Stimulated activated CD4-positive, alpha-beta T cell treated with anti-CD3 and anti-CD28 coated beads, TNF-alpha, amount 100 ng/mL, for 1 hour (primary cell): ENCODE measurements at places on chromosomes 13 and 19.

- no peak for DNase-seq
Measured at GRCh38 chr19:8877854-8878705, 45.9 kb downstream of the MBD3L1 start.

- DNase-seq, result no peak
Measured at GRCh38 chr13:77207943-77208342, 119.0 kb downstream of the MYCBP2 start.

DNA sequence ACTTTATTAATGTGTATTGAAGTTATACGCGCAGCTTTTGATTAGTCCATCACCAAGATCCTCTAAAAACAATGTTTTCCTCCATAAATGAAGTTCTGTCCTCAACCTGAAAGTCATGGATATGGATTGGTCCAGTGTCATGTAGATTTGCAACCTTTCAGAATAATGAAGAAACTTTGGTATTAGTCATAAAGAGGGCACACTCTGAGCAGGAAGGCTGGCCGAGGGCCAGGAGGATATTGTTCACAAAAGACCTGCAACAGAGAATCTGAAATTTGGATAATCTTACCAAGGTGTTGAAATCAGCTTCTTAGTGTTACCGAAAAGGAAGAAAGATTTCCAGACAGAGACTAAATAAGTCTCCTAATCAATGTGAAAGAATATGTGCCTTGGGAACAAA, 20.7 kb downstream of the CLDN10 start:
- DNase-seq, result no peak

- no peak for DNase-seq
Measured at GRCh38 chr19:18439025-18439909, 1.3 kb upstream of the ISYNA1 start.

DNA sequence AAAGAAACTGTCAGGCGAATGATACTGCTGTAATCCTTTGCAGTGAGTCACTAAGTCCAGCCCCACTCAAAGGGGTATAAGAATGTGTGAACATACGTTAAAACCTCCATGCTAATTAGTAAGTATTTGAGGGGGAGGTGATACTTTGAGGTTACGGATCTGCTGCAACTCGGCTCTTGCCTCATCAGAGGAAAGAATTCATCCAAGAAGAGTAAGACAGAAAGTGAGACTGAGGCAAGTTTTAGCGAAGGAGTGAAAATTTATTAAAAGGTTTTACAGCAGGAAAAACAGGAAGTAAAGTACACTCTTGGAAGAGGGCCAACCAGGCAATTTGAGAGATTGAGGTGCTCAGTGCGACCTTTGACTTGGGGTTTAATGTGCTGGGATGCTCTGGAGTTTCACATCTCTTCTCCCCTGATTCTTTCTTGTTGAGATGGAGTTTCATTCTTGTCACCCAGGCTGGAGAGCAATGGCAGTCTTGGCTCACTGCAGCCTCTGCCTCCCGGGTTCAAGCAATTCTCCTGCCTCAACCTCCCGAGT, 9.8 kb downstream of the CLEC4M start:
- no peak for DNase-seq

- DNase-seq, result no peak
Measured at GRCh38 chr13:98232456-98232855, 55.4 kb upstream of the RNF113B start.

GRCh38 chr19:4967738-4968461, 1.0 kb upstream of the KDM4B start:
- no peak for DNase-seq

GRCh38 chr13:106302011-106302410, 233.5 kb downstream of the EFNB2 start:
- DNase-seq, result no peak

DNA sequence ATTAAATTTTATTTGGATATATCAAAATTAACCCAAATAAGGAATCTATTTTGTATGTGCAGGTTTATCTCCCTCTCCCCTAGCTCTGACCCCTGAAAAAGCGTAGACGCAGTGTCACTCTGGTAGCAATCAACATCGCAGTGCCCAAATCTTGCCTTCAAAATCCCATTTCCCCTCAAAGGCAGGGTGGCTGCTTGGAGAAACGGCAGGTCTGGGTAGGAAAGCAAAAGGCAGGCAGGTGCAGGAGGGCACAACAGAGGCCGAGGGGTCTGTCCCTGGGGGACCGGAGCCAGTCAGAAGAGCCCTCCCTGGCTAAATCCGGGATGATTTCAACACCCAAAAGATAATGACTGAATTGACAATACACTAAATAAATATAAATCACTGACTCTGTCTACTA, 41.9 kb downstream of the NAXD start:
- no peak for DNase-seq

- DNase-seq, result no peak
Measured at GRCh38 chr13:106657104-106657503, 89.2 kb upstream of the ARGLU1 start.

DNA sequence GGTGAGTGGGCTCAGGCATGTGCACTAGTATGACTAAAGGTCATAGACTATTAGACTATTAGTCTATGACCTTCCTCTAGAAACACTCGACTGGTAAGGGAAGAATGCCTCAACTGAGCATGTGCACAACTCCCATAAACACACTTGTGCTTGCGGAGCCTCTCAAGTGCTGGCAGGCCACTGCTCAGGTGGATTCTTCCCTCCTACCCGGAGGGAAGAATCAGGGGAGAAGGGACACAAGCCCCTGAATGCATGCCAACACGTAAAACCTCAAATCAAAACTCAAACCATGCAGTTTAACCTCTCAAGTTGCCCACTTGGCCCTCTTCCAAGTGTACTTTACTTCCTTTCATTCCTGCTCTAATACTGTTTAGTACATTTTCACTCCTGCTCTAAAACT, 287.6 kb upstream of the SGCG start:
- no peak for DNase-seq

- no peak for DNase-seq
Measured at GRCh38 chr13:95605448-95606125, 38.9 kb downstream of the DZIP1 start.
